A549 treated with Hydrocortisone at 1 μM for 4 hours (cell line): ENCODE measurements at places on chromosomes 12 and 14. TPM values are rescaled to one million over a fixed set of nuclear protein-coding genes. Genes with fewer than 3 reads are reported as not detected.

The PRB2 gene
- total RNA-seq = not detected in 5 replicates

The TAS2R43 gene
- not detected in 5 replicates for total RNA-seq

The HNF1A gene
- total RNA-seq = 4.0 to 4.6 TPM (median 4.4 TPM) in 5 replicates

The NUAK1 gene
- total RNA-seq = 5.8 to 6.6 TPM (median 6.0 TPM) in 5 replicates

The ERP27 gene
- total RNA-seq = not detected in 5 replicates

The PCK2 gene
- 18.3 to 21.2 TPM (median 19.7 TPM) in 5 replicates for total RNA-seq

The B4GALNT3 gene
- total RNA-seq = 0.47 to 0.71 TPM (median 0.60 TPM) in 5 replicates

The AMIGO2 gene
- 49.8 to 91.4 TPM (median 75.9 TPM) in 5 replicates for total RNA-seq

The ITGA7 gene
- 1.3 to 2.2 TPM (median 1.7 TPM) in 5 replicates for total RNA-seq

The LRRC10 gene
- total RNA-seq = not detected in 5 replicates

The LRRIQ1 gene
- total RNA-seq = 0.54 to 1.2 TPM (median 0.99 TPM) in 5 replicates

The PLXNC1 gene
- 0.06 to 0.43 TPM (median 0.15 TPM) in 5 replicates for total RNA-seq

The RNU4-1 gene
- total RNA-seq = 13.1 to 86.0 TPM in 2 of 5 replicates, not detected in the others

The CRACR2A gene
- total RNA-seq = 1.2 to 2.2 TPM (median 1.6 TPM) in 5 replicates

The SERPINA9 gene
- not detected in 5 replicates for total RNA-seq

The HSPB8 gene
- 14.6 to 22.0 TPM (median 16.2 TPM) in 5 replicates for total RNA-seq

The CCDC88C gene
- total RNA-seq = 5.0 to 6.9 TPM (median 5.9 TPM) in 5 replicates

The PPM1H gene
- total RNA-seq = 6.4 to 10.8 TPM (median 6.9 TPM) in 5 replicates

The GALC gene
- 8.9 to 13.2 TPM (median 12.5 TPM) in 5 replicates for total RNA-seq

The CBLN3 gene
- total RNA-seq = 0.97 to 1.3 TPM (median 1.2 TPM) in 5 replicates

The CD9 gene
- total RNA-seq = 253 to 288 TPM (median 276 TPM) in 5 replicates

The NFE2 gene
- 0.10 TPM in 1 of 5 replicates, not detected in the others for total RNA-seq

The SLC5A8 gene
- not detected in 5 replicates for total RNA-seq

The MGP gene
- total RNA-seq = 0.08 TPM in 1 of 5 replicates, not detected in the others

The TRMT5 gene
- total RNA-seq = 12.7 to 16.5 TPM (median 15.7 TPM) in 5 replicates

The ST8SIA1 gene
- not detected in 5 replicates for total RNA-seq

The CPNE6 gene
- total RNA-seq = 0.15 to 0.17 TPM in 2 of 5 replicates, not detected in the others

The GPR137C gene
- total RNA-seq = 0.05 to 0.25 TPM (median 0.08 TPM) in 5 replicates

The CNTN1 gene
- 36.5 to 64.7 TPM (median 53.7 TPM) in 5 replicates for total RNA-seq

The SAMD15 gene
- 1.2 to 2.6 TPM (median 1.6 TPM) in 5 replicates for total RNA-seq

The EXOC3L4 gene
- total RNA-seq = 1.0 to 2.8 TPM (median 1.7 TPM) in 5 replicates

The SYNDIG1L gene
- total RNA-seq = not detected in 5 replicates

The TRIM9 gene
- 12.1 to 14.2 TPM (median 13.5 TPM) in 5 replicates for total RNA-seq

The DBX2 gene
- not detected in 5 replicates for total RNA-seq

The ADAM21 gene
- 0.03 TPM in 2 of 5 replicates, not detected in the others for total RNA-seq

The OAS2 gene
- total RNA-seq = 0.11 to 0.22 TPM (median 0.15 TPM) in 5 replicates

The GLI1 gene
- total RNA-seq = 4.5 to 6.2 TPM (median 5.6 TPM) in 5 replicates

The LRP10 gene
- total RNA-seq = 70.9 to 81.1 TPM (median 78.0 TPM) in 5 replicates

The NGB gene
- total RNA-seq = not detected in 5 replicates

The DTD2 gene
- 11.8 to 20.7 TPM (median 15.1 TPM) in 5 replicates for total RNA-seq

The MYO1H gene
- not detected in 5 replicates for total RNA-seq

The PTGDR gene
- total RNA-seq = not detected in 5 replicates

The VRTN gene
- 0.03 TPM in 1 of 5 replicates, not detected in the others for total RNA-seq
